Activated CD8-positive, alpha-beta memory T cell treated with anti-CD3 and anti-CD28 coated beads for 1 hour (primary cell): ENCODE measurements at places on chromosomes 5 and 9.
A peak's percentile ranks its signal among the peaks of the same experiment; 100 is the strongest.

DNA sequence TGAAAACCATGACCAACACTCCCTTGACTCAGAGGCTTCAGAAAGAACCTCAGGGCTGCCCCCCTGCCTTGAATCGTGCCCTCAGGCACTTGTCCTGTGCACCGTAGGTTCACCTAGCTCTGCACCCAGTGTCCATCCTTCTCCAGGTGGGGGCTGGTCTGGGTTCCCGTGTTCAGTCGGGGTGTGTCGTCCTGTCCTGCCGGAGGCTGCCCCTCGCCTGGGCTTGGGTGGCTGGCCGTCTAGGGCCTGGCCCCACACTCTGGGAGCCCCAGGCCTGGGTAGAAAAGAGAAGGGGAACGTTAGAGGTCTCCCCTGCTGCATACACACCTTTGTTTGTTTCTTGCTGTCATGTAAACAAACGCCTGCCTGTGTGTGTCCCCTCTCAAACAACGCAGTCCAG, 29.3 kb downstream of the CATSPER3 start:
- DNase-seq, result no peak

GRCh38 chr5:31347552-31347905, 154.0 kb downstream of the CDH6 start:
- no peak for DNase-seq

DNA sequence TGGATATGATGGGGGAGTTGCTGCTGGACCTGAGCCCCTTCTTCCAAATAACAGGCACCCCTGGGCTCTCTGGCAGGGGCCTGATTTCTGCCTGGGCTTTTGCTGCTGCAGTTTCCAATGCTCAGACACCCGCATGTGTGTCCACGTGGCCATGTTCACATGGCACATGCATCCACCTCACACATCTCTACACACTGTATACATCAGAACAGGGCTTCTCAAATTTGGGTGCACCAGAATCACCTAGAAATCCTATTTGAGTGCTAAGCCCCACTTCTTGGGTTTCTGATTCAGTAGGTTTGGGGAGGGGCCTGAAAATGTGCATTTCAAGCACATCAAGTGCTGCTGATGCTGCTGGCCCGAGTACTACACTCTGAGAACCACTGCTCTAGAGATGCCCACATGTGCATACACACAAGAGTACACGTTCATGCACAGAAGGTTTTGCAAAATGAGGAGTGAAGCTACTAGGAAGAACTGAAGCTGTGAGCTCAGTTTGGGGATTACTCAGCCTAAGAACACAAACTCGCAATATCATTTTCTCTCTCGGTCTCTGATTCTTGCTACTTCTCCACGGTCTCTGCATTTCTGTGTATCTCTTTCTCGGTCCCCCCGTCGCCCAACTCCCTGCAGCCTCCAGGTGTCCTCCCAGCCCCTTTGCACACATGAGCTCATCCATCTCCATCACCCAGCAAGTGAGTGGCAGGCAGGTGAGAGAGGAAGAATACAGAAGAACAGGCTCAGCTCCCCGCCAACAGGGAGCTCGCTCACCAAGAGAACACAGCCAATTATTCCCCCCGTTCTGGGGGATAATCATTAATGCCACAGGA, 97.0 kb downstream of the PCDH1 start:
- no peak for DNase-seq

GRCh38 chr5:36056422-36056821, 10.3 kb downstream of the UGT3A2 start:
- no peak for DNase-seq

GRCh38 chr5:119328753-119329602, 26.8 kb upstream of the TNFAIP8 start:
- DNase-seq, result no peak

DNA sequence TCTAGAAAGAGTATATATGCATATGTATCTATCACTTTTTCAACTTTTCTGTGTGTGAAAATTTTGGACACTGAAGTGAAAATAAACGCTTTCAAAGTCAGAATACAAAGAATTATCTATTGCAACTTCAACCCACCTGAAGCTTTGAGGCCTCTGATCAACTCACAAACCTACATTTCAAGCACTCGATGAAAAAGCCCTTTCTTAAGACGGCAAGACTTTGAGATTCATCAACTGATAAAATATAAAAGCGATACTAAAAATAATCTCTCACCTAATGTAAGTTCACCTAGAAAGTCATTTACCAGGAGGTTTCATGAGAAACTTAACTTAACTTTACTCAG, 1.2 kb downstream of the GOLPH3 start:
- DNase-seq, result no peak

- no peak for DNase-seq
These were observed 102.2 kb upstream of the DAB2 start for GRCh38 chr5:39526914-39527477.

- no peak for DNase-seq
These were observed 22.3 kb downstream of the FABP6 start for GRCh38 chr5:160251406-160252155.

- DNase-seq, result no peak
These were observed 485.8 kb downstream of the BRINP1 start for GRCh38 chr9:118883411-118883810.

- no peak for DNase-seq
These were observed 31.7 kb downstream of the FAM81B start for GRCh38 chr5:95422838-95423237.

- DNase-seq, result no peak
These were observed 11.1 kb upstream of the MED10 start for GRCh38 chr5:6389397-6389796.

DNA sequence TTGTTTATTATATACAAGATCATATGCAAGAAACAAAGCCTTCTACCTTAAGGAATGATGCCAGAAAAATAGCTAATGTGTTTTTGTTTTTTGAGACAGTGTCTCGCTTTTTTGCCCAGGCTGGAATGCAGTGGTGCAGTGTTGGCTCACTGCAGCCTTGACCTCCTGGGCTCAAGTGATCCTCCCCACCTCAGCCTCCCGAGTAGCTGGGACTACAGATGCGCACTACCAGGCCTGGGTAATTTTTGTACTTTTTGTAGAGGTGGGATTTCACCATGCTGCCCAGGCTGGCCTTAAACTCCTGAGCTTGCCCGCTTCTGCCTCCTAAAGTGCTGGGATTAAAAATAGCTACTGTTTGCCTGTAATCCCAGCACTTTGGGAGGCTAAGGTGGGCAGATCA, 15.1 kb downstream of the ERCC6L2 start:
- no peak for DNase-seq

DNA sequence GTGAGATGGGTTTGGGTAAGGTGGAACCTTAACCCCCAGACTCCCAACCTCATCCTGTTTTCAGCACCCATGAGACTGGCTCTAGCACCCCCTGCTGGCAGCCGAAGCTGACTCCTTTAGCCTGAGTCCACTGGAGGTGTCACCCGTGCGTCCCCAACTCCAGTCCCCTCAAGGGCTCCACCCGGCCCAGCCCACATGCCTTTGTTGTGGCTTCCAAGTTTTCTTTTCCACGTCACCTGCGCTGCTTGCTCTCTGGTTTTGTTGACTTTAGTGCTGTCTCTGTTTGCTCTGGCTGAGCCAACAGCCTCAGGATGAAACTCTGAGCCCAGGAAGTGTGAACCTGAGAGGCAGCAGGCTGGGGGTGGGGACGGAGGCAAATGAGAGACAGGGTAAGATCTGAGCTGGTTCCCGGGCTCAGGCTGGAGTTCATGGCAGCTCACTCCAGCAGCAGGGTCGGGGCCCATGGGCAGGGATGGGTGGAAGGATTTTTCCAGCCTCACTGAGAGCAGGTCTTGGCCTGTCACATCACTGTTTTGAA, 13.2 kb upstream of the AQP7 start:
- DNase-seq, result peak; percentile 86

DNA sequence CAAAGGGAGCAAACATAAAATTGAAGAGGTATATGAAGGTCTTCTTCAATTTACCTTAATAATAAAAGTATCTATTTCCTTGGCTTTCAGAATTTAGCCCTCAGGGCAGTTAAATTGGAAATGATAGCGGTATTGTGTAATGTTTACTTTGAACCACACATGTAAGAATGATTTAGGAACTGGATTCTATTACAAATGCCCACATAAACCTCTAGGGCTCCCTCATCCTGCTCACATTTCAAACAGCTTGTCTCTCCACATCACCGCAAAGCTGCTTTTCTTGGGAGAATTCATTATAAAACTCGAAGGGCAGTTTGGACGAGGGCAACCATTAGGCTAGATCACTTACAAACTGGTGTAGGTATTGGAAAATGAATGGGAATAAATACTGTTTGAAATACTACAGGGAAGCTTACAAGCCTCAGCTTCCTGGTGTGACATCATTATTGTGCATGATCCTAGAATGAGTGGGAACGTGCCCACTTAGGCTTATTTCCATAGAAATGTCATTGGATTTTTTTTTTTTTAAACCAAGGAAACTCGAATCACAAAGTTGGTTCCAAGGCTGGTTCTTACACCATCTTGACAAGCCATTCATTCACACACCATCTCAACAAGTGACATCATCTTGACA, 47.3 kb downstream of the MTRR start:
- DNase-seq, result no peak

- DNase-seq, result no peak
These were observed 20.7 kb downstream of the NLN start for GRCh38 chr5:65742565-65743231.

DNA sequence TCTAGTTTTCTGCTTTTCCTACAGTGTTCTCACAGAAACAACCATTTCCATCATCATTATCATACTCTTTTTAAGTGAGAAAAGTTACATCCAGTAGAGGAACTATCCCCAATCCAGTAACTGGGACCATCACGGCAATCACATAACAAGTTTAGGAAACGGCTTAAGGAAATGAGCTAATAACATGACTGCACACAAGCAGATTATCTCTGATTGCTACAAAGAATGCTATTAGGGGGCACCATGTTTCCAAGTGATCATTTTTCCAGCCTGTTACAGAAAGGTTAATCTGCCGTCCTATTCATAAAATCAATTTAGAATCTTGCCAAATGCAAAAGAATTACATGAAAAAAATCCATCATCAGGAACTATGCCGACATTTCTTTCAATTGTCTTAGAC, 94.6 kb downstream of the EFNA5 start:
- no peak for DNase-seq

DNA sequence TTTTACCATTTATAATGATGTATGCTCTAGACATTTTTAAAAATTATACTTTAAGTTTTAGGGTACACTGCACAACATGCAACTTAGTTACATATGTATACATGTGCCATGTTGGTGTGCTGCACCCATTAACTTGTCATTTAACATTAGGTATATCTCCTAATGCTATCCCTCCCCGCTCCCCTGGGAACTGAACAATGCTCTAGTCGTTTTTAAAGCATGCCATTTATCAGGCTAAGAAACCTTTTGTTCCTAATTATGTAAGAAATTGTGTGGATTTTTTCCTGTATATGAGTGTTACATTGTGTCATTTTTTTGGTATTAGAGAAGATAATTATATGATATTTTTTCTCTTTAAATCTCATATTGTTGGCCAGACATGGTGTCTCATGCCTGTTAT, 72.8 kb upstream of the SGCD start:
- DNase-seq, result no peak

DNA sequence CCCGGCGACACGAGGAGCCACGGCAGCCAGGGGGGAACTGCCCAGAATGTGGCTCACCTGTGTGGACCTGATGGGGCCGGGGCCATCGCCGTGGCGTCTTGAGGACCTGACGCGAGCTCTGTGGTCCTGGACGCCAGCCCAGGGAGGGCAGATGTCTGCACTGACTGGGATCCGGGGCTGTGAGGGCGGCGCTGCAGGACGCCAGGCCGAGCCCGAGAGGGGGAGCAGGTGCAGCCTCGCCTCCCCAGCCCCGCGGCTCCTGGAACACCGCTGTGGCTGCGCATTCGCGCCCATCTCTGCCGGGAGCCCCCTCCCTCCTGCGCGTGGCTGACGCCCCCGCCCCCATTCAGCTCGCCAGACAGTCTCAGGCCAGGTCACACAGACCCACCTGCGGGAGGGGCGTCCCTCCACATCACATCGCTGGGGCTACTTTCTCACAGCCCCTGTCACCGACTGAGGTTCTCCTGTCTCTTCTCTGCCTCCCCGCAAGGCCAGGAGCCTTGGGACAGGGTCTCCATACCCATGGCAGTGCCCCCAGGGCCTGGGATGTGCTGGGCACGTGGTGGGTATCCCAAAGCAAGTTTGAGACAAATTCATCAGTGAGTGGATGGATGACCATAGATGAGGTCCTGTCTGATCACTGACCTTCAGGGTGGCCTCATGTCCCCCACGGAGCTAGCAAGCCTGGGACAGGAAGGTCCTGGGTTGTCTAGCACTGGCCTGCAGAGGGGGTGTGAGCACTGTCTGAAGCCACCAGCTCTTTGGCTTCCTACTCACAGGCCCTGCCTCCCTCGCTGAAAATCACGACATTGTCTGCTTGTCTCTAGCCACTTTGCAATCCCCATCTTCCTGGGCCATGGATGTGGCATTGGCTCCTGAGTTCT, 47.3 kb downstream of the RASGEF1C start:
- DNase-seq, result no peak

- DNase-seq, result no peak
These were observed 1195.9 kb downstream of the DTWD2 start for GRCh38 chr5:117792476-117792875.

GRCh38 chr5:180441564-180442051, 52.6 kb upstream of the CNOT6 start:
- DNase-seq, result no peak

GRCh38 chr5:126808521-126808988, 31.6 kb downstream of the LMNB1 start:
- DNase-seq, result no peak

DNA sequence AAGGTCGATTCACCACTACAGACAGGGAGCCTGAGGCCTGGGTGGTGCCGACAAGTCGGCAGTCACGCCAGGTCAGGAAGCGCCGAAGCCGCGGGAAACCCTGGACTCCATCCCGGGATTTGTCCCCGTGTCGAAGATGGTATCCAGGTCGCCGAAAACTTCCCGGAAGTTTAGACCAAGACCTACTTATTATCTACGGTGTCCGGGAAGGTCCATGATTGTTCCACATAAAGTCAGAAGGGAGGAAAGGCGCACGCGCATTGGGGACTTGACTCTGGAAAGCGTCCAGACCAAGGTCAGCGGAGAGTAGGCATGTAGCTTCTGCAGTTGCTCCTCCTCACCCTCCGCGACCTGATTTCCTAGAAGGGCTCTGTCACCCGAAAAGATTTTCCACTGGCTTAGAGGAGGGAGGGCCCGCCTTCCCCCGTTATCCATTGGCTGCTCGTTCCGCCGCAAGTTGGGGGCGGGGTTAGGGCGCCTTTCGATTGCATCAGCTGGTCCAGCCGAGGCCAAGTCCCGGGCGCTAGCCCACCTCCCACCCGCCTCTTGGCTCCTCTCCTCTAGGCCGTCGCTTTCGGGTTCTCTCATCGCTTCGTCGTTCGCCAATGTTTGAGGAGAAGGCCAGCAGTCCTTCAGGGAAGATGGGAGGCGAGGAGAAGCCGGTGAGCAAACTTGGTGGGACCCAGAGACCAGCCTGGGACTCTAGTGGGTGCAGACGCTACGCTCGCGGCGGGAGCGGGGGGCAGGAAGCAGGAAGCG, at the start of gene TARS1:
TSS of gene TARS1 (plus strand) at position 484 of the 759 bp plus-strand sequence. CDS start at position 606, 122 bp downstream.
- peak; percentile 83 for DNase-seq
